ENCODE measurements at places on chromosomes 4 and X.

- no peak for DNase-seq
These were observed 147.5 kb downstream of the GATB start for GRCh38 chr4:151613290-151613689.

DNA sequence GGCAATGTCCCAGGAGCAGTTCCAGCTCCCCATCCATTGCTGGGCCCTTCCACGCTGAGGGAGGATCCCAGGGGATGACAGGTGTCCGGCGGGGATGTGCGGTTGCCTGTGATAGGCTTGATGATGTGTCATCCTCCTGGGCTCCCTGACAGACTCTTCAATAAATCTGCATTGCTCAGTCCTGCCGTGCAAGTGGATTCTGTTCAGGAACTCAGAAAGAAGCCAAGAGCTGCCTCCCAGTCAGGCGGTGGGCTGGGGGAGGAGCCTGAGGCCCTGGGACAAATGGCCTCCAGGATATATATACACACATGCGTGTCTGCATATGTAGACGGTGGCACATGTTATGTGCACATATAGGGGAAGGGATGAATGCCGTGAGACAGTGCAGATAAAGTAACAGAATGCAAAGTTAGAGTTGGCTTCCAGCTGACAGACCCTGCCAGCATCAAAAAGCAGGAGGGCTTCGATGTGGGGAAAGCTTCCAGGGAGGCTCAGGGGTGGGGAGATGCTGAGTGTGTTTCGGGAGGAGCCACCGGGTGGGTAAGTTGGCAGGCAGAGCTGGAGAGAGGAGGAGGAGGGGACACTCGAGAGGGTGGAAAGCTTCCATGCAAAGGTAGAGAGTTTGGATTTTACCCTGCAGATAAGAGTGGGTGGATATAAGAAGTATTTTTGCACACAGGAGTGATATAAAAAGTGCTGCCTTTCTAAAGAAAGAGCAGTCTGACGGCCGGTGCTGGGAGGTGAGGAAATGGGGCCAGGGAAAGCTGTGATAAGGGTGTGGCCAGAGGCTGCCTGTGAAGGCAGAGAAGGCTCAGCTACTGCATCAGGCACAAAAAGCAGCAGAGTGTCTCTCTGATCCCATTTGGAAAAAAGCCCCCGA, 28.5 kb upstream of the CRMP1 start:
- DNase-seq = no peak

GRCh38 chr4:173466101-173466500, 63.9 kb downstream of the HAND2 start:
- no peak for DNase-seq

- DNase-seq = no peak
These were observed at the start of gene PCSK1N for GRCh38 chrX:48835524-48836329. PCSK1N (minus strand) TSS chrX:48835610; CDS start chrX:48835532, 78 bp downstream.

- no peak for DNase-seq
These were observed 47.7 kb downstream of the DDX3X start for GRCh38 chrX:41381685-41382084.

GRCh38 chr4:138663883-138664282, 351.7 kb upstream of the NOCT start:
- no peak for DNase-seq

- DNase-seq = peak; percentile 0
These were observed 518.0 kb downstream of the TMA16 start for GRCh38 chr4:164012396-164013027.

GRCh38 chr4:153234885-153235284, 30.6 kb downstream of the TRIM2 start:
- no peak for DNase-seq

- no peak for DNase-seq
These were observed 22.2 kb downstream of the FABP2 start for GRCh38 chr4:119299741-119300100.

- DNase-seq = no peak
These were observed 792 bp downstream of the CLIC2 start for GRCh38 chrX:155333544-155334100.

- no peak for DNase-seq
These were observed 360.4 kb upstream of the AGA start for GRCh38 chr4:177802661-177803060.

- DNase-seq = no peak
These were observed 61.4 kb upstream of the PACRGL start for GRCh38 chr4:20638825-20639224.

DNA sequence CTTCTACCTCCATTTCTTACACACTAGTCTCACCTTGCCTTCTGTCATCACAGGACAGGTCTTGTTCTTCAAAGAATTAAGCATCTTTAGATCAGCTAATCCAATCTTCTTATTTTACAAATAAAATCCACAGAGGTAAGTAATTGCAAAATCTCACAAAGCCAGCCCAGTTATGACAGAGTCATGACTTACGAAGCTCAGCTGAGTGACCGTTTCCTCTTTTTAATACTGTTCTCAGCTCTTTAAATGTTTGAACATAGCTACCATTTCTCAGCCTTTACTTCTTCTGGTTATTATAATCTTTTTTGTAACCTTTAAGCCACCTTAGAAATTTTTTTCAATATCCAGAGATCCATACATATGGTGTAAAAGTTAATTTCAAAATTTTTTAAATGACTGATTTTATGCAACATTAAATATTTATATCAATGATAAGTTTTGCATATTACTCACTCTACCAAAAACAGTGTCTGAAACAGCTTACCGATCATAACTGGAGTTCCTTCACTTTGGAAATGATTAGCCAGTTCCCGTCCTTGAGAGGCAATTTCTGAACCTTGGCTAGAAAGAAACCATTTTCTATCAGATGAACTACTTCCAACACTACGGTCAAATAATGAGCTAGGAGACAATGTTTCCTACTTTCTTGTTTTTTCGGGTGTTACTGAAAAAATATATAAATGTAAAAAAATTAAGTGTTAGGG, 8.8 kb downstream of the ANKRD37 start:
- no peak for DNase-seq

- DNase-seq = no peak
These were observed 3.0 kb upstream of the XG start for GRCh38 chrX:2748815-2749188.

- no peak for DNase-seq
These were observed 374.9 kb upstream of the AADAT start for GRCh38 chr4:170464614-170465197.

DNA sequence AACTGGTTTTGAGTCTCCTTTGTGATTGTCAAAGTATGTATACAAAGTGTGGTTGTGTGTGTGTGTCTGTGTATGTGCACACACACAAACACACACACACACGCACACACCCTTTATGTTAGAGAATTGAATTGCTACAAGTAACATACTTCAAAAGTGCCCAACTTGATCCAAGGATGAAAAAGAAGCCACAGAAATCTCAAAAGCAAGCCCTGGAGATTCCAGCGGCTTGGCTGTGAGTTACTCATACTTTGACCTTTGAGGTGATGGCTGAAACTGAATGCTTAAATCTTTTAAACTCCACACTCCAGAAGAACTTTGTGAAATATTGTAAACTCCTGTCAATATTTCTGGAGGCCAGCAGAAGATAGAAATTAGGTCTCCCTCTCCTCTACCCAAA, 168.4 kb upstream of the NRK start:
- no peak for DNase-seq

DNA sequence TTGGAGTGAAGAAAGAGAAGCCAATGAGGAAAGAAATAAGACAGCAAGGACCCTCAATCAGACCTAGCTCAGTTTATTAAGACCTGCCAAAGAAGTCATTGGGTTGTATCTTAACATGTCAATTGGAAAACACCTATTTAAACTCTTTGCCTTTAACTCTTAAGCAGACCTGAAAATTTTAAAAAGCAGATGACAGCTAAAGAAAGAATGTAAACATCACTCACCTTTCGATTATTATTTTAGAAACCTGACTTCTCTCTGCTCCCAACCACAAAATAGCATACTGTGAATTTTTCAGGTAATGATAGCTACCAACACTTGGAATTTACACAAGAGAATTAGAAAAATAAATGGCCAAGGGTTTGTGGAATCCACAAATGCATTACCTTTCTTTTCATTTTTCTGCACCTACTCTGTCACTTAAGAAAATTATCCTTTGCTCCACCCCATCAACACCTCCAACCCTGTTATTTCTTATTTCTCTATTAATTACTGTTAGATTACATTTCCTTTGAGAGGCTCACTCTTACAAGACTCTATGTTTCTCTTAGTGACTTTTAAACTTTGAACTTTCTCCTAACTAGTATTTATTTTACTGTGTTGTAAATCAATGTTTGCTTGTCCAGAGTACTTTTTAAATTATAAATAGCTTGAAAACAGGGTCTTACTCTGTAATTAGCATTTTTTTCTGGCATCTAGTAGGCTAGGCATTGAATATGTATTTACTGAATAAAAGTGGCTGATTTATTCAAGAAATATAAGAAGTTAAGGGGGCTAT, 765 bp upstream of the SULT1E1 start:
- no peak for DNase-seq

- no peak for DNase-seq
These were observed 15.0 kb downstream of the BTK start for GRCh38 chrX:101370888-101371504.

GRCh38 chr4:95508421-95508820, 40.4 kb downstream of the UNC5C start:
- DNase-seq = no peak

DNA sequence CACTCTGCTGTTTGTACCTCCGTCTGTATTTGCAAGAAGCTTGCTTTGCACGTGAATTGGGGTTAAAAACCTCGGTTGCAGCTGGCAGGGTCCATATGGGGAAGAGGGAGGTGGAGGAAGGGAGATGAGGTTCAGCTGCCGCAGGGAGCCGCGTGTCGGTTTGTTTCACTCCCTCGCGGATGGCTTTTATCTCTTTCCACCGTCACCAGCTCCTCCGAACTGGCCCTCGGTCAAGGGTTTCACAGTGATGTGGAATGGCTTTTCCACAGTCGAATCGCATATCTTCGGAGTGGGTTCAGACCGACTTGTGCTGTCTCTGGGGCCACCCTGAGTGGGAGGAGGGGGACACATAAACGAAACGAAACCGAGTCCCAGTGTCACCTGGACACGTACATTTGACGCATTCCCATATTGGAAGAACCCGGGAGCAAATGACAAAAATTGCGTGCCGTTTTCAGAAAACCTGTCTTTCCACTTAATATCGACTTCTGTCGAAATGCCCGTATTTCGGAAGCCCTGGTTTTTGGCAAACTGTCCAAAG, 929 bp downstream of the ZBTB33 start:
- peak; percentile 16 for DNase-seq

DNA sequence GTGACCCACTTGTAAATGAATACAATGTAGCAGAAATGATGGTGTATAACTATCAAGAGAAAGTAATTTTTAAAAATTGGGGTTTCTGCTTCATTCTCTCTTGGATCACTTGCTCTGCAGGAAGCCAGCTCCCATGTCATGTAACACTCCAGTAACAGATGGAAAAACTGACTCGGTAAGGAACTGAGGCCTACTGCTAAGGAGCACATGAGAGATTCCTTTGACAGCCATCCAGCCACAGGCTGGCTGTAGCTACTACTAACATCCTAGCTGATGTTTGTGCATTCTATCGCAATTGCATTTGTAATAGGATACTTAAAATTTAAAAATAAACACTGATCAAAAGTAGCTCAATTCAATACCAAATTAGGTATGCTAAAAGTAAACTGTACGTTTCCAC, 102.3 kb upstream of the MAB21L2 start:
- DNase-seq = no peak

GRCh38 chrX:39759526-39760224, 338.1 kb downstream of the BCOR start:
- DNase-seq = no peak

DNA sequence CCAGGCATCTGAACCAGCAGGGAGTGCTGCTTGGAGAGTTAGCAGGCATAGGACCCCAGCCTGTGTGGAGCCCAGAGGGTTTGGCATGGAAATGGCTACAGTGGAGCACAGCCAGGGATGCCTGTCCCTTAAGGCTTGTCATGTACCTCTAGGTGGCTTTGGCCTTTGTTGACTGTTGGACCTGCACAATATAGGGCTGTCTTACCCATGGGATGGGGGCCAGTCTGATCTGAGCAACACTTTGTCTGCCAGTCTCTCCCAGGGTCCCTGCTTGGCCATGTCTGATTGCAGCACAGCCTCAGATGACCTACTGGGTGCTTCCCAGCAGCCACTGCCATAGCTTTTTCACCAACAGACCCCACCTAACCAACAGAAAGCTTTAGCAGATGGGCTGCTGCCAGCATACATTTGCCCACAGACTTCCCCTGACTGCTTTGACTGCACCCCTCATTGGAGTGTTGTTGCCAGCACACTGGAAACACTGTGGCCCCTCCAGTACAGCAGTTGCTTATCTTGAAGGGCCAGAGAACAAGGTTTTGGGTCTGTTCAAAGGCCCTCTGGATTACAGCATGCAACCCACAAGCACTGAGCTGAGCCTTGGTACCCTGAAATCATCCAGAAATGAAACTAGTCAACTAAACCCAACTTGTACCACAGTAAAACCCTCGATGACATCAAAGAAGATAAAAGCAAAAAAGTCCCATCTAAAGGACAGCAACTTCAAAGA, 22.1 kb downstream of the ANAPC10 start:
- DNase-seq = no peak

DNA sequence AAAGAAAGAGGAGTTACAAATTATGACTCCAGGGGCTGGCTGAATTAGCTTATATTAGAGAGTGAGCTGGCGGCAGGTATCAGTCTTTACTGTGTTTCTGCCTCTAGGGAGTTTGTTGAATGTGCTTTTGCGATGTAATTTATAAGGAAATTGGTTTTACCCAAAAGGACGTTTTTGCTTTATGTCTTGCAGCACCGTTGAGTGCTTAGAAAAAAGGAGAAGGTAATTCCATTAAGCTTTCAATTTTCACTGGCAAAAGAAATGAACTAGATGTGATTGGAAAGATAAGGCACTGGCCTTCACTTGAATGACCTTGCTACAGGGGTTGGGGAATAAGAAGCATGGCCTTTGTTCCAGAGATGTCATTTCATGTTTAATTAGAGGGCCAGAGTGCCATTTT, 74.9 kb upstream of the CBR4 start:
- DNase-seq = no peak

- no peak for DNase-seq
These were observed 82.0 kb downstream of the USP46 start for GRCh38 chr4:52576961-52577623.

GRCh38 chr4:70927502-70928137, 25.5 kb downstream of the MOB1B start:
- peak; percentile 39 for DNase-seq

GRCh38 chr4:156659570-156659969, 312.0 kb downstream of the PDGFC start:
- no peak for DNase-seq

- DNase-seq = no peak
These were observed 5.7 kb upstream of the CPZ start for GRCh38 chr4:8586671-8587468.

GRCh38 chr4:13523105-13523477, 21.2 kb downstream of the NKX3-2 start:
- no peak for DNase-seq

DNA sequence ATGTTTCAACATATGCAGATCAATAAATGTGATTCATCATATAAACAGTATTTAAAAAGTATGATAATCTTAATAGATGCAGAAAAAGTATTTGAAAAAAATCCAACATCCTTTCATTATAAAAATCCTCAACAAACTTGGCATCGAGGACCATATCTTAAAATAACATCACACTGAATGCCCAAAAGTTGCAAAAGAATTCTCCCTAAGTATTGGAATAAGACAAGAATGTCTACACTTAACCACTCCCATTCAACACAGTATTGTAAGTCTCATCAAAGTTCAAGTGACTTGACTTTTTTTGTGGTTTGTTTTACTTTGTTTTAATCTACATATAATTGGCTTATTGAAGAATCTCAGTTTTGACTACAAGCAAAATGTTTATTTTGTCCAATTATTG, 779.0 kb upstream of the SLIT2 start:
- DNase-seq = no peak

GRCh38 chrX:65696613-65697012, 29.2 kb downstream of the MSN start:
- no peak for DNase-seq

Measured in activated T-cell treated with anti-CD3 and anti-CD28 coated beads, Interleukin-2, amount 50 U/mL, for 72 hours (primary cell).